ENCODE measurements at places on chromosomes 6 and 20. TPM values are rescaled to one million over a fixed set of nuclear protein-coding genes. Genes with fewer than 3 reads are reported as not detected.

The SMOC2 gene
- not detected for total RNA-seq

The SNAP91 gene
- not detected for total RNA-seq

The TDRD6 gene
- total RNA-seq = not detected

The RSPO3 gene
- total RNA-seq = not detected

The EYS gene
- 0.98 TPM for total RNA-seq

The EFCAB8 gene
- not detected for total RNA-seq

The CCDC28A gene
- 10.3 TPM for total RNA-seq

The CD2AP gene
- total RNA-seq = 11.8 TPM

The RHAG gene
- not detected for total RNA-seq

The C6orf132 gene
- total RNA-seq = 0.75 TPM
